Activated T-helper 1 cell treated with anti-CD3 and anti-CD28 coated beads, Interleukin-2, amount 50 U/mL, for 16 hours (primary cell): ENCODE measurements at places on chromosomes 12 and 14.

DNA sequence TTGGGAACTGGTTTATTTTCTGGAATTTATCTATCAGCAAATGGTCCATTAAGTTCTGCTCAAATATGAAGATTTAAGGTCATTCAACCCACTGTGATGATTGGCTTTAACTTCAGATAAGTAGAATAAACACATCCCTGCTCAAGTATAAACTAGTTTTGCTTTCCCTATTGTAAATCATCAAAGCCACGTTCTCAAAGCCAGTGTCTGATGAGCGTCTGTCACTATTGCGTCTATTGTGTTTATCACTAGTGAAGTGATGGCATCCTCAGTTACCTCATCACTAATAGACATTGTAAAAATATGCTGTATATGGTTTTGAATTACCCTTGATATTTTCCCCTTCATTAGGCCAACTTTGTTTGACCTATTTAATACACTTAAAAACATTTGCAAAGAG, 351.3 kb downstream of the BCAT1 start:
- DNase-seq = no peak

DNA sequence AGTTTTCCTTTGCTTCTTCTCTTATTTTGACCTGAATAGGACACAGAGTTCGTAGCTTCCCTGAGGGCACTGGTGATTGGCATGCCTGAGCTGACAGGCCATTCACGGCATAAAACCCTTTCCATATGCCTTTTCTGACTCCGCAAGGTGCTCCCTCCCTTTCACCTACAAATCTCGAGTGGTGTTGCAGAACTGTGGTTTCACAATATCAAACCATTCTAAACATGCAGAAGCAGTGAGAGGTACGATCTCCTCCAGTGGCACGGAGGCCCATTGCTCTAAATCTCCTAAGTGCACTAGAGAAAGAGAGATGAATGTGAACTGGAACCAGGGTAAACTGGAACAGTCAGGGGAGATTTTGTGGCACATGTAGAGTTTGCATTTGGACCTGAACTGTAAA, 23.9 kb downstream of the CLSTN3 start:
- DNase-seq = no peak

GRCh38 chr12:104106965-104107364, 31.0 kb downstream of the NFYB start:
- DNase-seq = no peak

DNA sequence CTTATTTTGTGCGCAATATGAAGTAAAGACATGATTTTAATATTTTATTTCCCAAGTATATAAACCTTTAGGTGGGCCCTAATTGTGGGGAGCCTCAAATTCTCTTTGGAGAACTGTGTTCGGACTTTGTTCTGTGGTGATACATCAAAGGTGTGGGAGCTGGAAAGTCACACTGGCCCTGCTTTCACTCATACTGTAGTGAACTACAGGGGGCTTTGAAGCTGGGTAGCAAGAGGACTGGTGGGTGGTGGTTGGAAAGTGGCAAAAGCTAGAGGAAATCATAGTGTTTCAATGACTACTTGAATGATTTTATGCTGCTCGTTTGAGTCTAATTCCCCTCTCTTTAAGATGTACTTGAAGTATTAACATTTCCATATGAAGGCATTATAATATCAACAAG, 13.2 kb downstream of the TTC6 start:
- DNase-seq = no peak

- no peak for DNase-seq
Observed at GRCh38 chr14:30596935-30597334, 25.2 kb upstream of the SCFD1 start.

- no peak for DNase-seq
Observed at GRCh38 chr12:106771425-106771824, 3.1 kb upstream of the RIC8B start.

- DNase-seq = no peak
Observed at GRCh38 chr12:25186038-25186787, 8.7 kb downstream of the DNAI7 start.
